Activated CD4-positive, alpha-beta T cell treated with anti-CD3 and anti-CD28 coated beads, Interleukin-2, amount 50 U/mL, for 16 hours (primary cell): ENCODE measurements at places on chromosomes 3 and 15.

DNA sequence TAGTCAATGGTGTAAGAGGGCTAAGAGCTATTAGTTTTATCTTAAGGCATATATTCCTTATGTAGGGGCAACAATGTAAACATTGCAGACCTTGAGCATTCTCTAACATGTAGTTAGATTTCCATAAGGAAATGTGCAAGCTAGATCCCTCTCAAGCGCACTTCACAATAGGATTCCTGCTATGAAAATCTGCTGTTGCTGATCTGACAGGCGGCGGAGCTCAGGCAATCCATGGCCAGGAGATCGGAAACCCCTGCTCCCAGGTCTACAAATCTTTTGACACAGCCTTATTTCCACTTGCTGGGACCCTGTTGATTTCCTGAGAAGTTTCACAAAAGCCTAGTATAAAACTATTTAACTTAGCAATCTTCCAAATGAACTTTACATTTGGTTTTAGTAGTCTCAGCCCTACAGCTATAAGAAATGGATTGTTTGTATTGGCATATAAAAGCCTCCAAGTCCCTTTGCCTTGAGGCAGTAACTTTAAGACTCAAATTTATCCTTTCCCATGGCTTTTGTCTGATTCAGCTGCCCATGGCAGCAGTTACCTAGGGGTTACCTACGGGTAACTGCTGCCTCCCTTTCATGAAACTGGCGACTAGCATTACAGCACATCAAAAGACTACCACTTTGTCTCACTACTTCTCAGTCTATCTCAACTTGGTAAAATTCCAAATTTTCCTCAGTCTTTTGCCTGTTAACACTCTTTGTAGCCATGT lies 22.7 kb downstream of the TRA2B start:
- DNase-seq: no peak

DNA sequence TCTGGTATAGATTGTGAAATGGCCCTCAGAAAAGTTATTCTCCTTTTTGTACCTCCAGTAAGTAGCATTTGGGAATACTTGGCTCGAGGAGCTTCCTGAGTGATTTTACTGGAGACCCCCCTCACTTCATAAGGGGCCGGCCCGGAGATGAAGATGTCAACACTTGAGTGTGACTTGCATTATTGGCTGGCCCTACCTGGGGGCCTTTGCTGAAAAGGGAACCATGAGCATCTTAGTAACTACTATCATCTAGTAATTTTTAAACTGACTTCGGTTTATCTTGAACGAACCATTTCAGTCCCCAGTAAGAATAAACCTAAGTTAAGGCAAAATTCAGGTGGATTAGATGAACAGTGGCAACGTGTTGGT lies 1.3 kb downstream of the FAIM start:
- no peak for DNase-seq

DNA sequence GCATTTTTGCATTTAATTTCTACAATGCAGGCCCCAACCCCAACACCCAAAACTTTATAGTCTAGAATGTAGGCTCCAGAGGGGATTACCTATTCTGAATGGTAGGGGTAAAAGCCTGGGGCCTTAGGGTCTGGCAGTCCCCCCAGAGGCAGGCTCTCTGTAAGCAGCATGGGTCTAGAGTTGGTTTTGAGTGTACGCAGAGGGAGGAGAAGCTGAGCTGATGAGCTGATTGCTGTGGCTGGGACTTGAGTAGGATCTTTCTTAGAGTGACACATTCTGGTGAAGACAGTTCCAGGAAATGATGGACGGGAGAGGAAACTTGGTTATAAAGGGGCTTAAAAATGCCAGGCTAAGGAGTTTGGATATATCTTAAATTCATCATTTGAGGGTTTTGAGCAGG lies 2.1 kb downstream of the LPP start:
- DNase-seq: peak; percentile 72

DNA sequence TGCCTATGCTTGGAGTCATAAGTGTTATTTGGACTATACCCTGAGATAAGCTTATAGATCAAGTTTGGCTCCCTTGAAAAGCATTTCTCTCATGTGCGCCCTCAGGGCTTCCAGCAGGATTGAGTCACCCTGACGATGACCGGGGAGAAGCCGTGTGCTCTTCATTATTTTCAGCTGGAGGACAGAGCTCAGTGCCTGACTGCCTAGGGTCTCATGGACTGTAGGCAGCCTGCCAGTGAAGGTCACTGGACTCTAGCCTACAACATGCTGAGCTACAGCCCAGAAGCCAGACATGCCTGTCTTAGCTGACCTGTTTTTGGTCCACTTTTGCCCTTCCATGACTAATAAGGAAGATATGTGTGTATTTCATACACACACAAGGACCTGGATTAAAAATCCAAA lies 31.6 kb upstream of the NUDT16 start:
- no peak for DNase-seq

DNA sequence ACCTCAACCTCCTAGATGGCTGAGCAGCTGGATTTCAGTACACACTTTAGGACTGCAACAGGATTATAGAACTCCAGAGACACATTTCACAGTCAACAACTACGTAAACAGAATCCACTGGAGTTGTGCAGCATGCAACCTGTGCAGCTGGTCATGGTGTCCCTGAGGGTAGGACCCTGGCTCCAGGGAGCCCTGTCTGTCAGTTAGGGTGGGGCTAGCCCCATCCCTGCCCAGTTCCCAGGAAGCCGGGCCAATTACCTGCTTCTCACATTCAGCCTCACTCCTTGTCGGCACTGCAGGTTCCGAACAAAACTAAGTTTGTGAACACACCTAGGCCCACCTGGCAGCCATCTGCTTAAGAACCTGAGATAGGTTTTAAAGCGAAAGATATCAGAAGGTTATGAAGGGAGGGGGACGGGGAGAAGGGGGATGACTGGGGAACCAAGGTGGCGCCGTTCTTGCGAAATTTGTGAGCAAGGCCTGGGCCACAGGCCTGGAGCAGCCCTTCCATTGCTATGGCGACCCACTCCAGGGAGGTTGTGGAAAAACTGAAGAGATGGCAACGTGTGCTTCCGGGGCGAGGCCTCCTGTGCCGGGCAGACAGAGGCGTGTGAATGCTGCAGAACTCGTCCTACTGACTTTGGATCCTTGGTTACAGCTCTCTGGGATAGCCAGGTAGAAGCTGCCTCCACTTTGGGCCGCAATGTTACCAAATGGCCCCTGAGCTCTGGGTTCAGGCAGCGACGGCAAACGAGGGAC lies 25.3 kb downstream of the ACSBG1 start:
- DNase-seq: no peak

DNA sequence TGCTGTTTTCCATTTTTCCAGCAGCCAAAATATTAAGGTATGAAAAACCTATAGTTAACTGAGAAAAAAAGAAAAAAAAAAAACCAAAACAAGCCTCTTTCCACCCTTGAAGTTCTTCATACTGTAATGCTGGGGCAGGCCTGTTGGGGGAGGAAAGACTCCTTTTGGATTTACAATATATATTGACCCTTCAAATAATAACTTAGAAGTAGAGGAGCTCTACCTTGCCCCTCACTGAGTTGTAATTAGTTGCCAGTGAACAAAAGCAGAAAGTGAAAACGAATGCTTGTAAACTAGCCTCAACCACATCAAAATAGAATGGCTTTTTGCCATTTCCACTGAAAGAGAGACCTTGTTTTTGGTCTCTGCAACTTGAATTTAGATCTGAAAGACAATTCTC lies 326.6 kb downstream of the NR2F2 start:
- no peak for DNase-seq

DNA sequence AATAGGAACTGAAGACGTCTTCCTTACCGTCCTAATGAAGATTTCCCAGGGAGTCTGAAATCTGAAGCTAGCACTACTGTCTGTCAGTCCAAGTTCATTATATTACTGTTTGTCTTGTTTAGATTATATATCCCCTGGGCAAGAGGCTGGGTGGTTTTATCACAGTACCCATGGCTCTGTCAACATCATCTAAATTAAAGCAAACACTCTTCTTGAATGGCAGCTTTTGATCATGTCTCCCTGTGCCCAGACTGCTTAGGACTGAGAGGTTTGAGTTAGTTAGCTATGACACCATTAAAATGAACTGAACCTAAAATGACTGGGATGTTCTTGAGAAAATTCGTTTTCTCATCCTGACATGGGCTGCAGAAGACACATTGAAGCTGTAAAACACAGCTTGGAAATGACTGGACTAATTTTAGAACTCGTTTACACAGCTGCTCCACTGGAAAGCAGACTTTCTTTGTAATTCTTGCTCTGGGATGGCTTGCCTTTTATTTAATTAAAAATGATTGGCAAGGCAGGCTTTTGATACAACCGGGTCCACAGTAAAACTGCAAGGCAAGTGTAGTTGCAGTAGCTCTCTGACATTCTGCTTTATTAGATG lies 243.5 kb downstream of the MFSD1 start:
- DNase-seq: no peak

DNA sequence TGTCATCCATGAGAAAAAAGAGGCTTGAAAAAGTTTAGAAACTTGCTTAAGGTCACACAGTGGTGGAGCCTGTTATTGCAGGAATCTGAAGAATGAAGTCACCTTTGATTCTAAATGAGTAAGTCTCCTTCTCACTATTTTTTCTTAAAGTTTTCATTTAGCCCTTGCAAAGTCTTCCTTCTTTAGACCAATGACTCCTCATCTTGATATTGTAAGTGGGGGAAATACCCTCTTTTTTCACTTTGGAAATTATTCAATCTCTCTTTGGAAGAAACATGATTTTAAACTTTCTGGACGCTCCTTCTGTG lies 787 bp upstream of the SLMAP start:
- peak; percentile 47 for DNase-seq

GRCh38 chr3:88225326-88226008 lies 75.7 kb downstream of the C3orf38 start:
- DNase-seq: no peak

GRCh38 chr15:99632521-99632920 lies 66.7 kb downstream of the MEF2A start:
- DNase-seq: no peak

DNA sequence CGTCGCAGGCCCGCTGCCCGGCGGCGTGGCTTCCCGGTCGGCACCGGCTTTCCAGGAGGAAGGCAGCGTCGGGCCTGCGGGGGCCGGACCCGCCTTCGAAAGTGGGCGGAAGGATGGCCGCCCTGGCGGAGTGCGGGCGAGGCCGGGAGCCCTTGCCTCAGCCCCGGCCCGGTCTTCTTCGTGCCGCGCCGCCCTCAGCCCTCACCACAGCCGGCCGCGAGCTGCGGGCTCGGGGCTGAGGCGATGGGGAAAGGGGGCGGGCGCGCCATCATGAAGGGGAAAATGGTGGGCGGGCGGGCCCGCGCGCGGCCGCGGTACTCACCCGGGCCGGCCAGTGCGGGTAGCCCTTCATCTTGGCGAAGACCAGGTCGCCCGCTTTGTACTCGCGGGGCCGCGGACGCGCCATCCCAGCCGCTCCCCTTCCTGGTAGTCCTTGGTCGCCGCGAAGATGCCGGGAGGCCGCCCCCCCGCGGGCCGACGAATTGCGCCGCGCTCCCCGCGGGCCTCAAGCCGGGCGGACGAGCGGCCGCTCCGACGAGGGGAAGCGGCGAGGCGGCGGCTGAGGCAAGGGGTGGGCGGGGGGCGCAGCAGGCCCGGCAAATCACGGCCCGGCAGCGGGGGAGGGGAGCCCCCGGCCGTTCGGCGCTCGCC lies 489 bp downstream of the HDGFL3 start:
- DNase-seq: no peak

- peak; percentile 9 for DNase-seq
These were observed 41.3 kb downstream of the PPM1L start for GRCh38 chr3:160797356-160797755.

GRCh38 chr3:113088616-113089015 lies 97.8 kb downstream of the GTPBP8 start:
- DNase-seq: no peak

GRCh38 chr3:40387001-40387894 lies at the start of gene ENTPD3:
TSS of gene ENTPD3 (plus strand) at chr3:40387184. CDS start at chr3:40388058, 874 bp downstream.
- peak; percentile 13 for DNase-seq

DNA sequence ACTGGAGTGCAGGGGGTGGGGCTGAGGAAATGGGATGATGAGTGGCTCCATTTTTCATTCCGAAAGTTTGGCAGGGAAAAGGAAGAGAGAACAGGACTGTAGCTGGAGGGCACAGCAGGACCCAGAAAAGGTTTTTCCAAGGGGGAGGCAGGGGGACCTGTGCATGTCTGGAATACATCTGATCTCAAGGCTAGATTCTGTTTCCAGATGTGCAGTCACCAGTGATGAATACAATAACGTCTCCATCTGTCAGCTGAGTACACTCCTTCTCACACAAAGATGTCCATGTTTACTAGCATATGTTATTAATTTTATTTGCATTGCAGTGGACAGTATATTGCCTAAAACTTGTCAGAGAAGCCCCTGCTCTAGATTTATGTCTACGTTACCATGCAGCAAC lies 39.9 kb upstream of the PRTG start:
- no peak for DNase-seq

DNA sequence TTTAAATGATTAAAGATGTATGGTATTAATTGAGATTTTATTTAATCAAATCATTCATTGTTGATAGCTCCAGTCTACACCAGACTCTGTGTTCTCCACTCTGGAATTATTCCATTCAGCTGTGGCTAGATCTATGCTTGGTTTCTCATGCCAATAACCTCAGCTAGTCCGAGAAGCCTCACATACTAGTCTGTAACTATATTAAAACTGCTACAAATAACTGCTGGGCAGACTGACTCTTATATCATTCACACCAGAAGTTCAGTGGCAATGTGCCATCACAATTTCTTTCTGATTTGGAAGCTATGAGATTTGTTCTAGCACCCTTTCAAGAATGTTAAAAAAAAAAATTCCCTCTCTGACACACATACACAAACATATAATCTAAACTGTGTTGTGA lies 947.3 kb downstream of the ROBO1 start:
- no peak for DNase-seq

- peak; percentile 78 for DNase-seq
These were observed 62.5 kb upstream of the SKOR1 start for GRCh38 chr15:67762610-67763368.

DNA sequence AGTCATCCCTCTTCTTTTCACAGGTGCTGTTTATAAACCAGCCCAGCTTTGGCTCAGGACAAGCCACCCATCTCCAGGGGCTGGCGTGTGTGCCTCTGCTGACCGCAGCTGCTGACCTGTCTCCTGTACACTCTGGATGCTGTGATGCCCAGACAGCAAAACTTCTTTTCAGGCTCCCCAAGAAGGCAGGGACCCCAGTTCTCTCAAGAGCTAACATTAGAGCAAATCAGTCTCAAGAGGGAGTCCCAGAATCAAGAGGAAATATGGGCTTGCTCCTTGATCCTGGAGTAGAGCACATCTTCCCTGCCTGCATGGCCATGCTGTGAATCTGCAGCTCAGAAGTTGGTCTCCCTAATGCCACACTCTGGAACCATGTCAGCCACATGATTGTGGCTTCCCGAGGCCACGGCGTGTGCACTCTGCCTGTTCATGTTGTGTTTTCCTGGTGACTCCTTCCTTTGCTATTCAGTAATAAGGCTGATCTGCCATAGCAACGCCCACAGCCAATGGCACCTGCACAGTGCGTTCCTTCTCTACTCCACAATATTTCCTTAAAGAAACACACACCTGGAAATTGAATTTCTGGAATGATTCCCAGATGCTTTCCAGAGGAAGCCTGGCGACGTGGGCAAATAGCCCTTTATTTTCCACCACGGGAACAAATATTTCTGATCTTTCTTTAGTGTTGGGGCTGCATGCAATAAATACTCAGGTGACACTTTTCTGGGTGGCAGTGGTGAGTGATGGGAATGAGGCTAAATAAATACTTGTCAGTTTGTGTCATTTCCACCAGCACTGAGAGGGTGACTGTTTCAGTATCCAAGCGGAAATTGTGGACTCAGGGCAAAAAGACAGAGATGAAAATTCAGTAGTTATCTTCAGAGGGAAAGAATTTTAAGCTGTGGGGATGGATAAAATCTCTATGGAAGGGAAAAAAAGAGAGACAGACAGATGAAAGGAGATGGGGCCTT lies 21.9 kb upstream of the THSD4 start:
- DNase-seq: no peak
